ENCODE measurements at places on chromosomes 6 and 20.

DNA sequence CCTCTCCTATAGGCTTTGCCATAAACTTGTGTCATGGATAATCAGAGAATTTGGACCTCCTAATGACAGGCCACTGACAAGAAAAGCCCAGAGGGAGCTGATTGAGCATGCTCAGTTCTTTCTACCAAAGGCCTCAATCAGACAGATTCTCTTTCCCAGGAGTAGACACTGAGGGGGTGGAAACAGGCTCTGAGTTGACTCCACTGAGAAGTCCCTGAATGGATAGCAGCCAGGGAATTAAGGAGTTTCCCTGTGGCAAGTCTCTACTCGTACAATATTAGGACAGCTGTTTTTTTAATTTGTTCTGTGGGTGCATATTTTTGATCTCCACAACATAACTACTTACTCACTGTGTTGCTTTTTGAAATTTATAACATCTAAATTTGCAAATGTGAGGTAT lies 63.3 kb downstream of the SLC16A10 start:
- no peak for DNase-seq

- no peak for DNase-seq
Measured at GRCh38 chr6:50873167-50873566, 54.5 kb downstream of the TFAP2B start.

GRCh38 chr6:42769051-42769450 lies 12.8 kb upstream of the BICRAL start:
- no peak for DNase-seq

DNA sequence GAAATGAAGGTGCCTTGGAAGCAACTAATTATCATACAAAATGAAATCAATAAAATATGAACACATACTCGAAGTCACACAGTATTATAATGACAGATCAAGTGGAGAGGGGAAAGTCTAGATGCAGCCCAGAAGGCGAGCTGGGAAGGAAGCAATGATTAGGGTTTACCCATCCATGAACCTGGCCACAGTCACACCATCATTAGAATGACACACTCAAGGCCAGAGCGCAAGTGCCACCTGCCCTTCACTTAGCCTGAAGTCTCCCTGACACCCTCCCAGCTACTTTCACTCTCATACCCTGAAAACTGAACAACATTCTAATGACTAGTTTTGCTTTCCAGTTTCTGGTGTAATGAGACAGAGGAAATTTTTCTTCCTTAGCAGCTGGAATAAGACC lies 302.8 kb upstream of the JARID2 start:
- DNase-seq, result no peak

GRCh38 chr6:52210227-52210626 lies 24.1 kb downstream of the IL17A start:
- no peak for DNase-seq

DNA sequence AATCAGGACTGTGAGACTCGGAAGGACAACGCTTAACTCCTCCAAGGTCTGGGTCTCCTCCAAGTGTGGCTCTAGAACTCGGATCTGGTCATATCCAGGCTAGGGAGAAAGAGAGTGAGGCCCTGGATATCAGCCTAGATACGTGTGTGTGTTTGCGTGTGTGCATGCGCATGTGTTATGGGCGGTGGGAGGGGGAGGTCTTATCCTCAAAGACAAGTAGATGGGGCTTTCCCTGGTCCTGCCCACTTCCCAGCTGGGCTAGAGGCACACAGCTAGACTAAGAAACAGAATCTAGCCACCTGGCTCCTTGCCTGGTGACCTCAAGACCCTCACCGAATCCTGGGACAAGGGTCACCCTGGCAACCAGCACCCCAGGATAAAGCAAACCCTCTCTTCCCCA lies 13.2 kb downstream of the CPNE5 start:
- no peak for DNase-seq

- DNase-seq, result no peak
Measured at GRCh38 chr6:84018453-84019061, 15.0 kb upstream of the MRAP2 start.

DNA sequence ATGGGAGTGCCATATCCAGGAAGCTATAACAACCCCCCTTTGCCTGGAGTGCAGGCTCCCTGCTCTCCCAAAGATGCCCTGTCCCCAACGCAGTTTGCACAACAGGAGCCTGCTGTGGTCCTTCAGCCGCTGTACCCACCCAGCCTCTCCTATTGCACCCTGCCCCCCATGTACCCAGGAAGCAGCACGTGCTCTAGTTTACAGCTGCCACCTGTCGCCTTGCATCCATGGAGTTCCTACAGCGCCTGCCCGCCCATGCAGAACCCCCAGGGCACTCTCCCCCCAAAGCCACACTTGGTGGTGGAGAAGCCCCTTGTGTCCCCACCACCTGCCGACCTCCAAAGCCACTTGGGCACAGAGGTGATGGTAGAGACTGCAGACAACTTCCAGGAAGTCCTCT lies 56.7 kb upstream of the TMEM181 start:
- no peak for DNase-seq

DNA sequence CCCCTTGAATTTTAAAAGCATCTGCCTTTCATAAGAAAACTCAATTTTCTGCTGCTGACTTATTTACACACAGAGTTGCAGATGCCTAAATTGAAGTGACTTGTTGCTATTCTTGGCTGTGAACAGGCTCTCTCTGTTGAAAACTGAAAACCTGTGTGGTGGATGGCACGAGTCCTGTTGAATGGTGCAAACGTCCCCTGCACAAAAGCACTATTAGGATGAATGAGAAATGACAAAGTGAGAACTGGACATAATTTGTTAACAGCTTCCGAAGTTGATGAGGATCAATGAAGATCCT lies 201.7 kb upstream of the PREP start:
- no peak for DNase-seq

DNA sequence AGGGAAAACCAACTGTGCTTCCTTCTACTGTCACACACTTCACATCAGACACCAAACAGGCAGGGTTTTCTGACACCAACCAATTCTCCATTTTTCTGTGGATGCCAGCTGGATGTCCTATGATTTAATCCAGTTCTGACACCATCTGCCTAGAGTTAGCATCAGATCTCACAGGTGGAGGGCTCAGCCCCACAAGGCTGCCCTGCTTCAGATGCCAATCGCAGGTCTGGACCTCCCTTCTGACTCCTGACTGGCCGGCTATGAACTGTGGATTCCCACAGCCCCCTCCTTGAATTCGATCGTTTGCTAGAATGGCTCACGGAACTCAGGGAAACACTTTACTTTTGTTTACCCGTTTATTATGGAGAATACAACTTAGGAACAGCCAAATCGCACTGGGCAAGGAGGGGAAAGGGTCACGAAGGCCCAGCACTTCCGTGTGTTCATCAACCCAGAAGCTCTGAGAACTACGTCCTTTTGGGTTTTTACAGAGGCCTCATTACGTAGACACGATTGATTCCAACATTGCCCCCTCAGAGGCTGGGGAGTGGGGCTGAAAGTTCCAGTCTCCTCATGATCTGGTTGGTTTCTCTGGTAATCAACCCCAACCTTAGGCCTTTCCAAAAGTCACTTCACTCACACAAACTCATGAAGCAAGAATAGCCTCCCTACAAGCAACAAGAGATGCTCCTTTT lies 25.4 kb upstream of the MAS1 start:
- DNase-seq, result no peak

- no peak for DNase-seq
Measured at GRCh38 chr6:11206576-11206975, 25.9 kb downstream of the NEDD9 start.

Data from NCI-H2171 (cell line).